Muscle of back (tissue), 13 donors: ENCODE measurements at places on chromosomes 2 and 18.

- DNase-seq = peak; percentile 37
These were observed 200.4 kb downstream of the MEMO1 start for GRCh38 chr2:31810200-31810917.

- DNase-seq = no peak
These were observed 198.1 kb downstream of the MCFD2 start for GRCh38 chr2:46717344-46718121.

GRCh38 chr18:72207280-72207679 is 336.9 kb downstream of the CBLN2 start:
- no peak for DNase-seq

- DNase-seq = no peak
These were observed 330.0 kb downstream of the ETAA1 start for GRCh38 chr2:67727131-67727530.

GRCh38 chr2:68363721-68364120 is 1.4 kb upstream of the PLEK start:
- no peak for DNase-seq

GRCh38 chr18:36297417-36298125 is at the start of gene FHOD3:
Gene FHOD3, plus strand, starts transcription at chr18:36297713. Its CDS starts 123 bp downstream, at chr18:36297836.
- DNase-seq = peak; percentile 61

DNA sequence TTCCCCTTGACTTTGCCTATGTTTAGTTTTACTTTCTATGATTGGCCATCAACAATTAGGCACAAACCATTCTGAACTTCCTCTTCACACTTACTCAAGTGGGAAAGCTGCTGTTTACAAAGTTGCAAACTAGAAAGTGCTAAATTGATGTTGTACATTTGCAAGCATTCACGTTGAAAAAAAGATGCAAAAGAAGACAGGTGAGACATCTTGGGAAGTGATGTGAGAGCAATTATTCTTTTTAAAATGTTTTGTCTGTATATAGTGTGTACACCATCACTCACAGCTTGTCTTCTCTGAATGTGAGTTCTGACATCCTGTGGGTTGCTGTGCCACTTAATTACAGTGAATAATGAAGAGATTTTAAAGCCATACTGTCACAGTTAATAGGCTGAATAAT is 874.1 kb upstream of the LRATD1 start:
- DNase-seq = no peak

GRCh38 chr2:105721991-105722511 is 22.7 kb upstream of the NCK2 start:
- no peak for DNase-seq

DNA sequence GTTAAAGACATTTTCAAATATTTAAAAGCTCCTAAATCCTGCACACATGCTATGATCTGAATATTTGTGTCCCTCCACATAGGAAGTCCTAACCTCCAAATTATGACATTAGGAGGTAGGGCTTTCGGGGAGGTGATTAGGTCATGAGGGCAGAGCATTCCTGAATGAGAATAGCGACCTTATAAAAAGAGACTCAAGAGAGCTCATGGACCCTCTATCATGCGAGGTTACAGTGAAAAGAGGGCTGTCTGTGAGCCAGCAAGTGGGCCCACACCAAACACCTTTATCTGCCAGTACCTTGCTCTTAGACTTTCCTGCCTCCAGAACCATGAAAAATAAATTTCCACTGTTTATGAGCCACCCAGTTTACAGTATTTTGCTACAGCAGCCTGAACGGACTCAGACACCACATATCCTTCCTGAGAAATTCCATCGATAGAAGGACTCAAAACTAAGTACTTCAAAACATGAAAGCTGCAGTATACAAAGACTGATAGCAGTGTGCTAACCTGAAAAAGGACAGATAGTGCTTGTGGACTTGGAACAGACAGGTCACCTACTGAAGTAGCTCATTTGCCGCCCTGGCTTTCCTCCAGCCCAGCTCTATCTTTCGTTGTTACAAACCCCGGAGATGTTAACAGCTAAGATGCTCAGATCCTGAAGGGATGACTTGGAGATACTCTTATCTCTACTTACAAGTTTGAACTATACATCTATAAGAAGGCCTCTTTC is 13.8 kb downstream of the FAM210A start:
- no peak for DNase-seq

DNA sequence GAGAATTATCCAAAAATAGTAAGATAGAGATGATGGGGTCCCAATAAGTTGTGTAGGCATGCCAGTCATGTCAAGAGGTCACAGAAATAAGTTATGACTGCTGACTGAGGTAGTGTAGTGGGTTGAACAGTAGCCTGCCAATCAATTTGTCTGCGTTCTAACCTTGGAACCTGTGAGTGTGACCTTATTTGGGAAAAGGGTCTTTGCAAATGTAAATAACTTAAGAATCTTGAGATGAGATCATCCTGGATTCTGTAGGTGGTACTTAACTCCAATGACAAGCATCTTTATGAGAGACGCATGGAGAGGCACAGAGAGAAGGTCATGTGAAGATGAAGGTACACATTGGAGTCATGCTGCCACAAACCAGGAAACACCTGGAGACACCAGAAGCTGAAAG is 31.0 kb downstream of the ACVR1 start:
- DNase-seq = no peak

GRCh38 chr2:206804326-206804725 is 38.9 kb downstream of the FASTKD2 start:
- no peak for DNase-seq

DNA sequence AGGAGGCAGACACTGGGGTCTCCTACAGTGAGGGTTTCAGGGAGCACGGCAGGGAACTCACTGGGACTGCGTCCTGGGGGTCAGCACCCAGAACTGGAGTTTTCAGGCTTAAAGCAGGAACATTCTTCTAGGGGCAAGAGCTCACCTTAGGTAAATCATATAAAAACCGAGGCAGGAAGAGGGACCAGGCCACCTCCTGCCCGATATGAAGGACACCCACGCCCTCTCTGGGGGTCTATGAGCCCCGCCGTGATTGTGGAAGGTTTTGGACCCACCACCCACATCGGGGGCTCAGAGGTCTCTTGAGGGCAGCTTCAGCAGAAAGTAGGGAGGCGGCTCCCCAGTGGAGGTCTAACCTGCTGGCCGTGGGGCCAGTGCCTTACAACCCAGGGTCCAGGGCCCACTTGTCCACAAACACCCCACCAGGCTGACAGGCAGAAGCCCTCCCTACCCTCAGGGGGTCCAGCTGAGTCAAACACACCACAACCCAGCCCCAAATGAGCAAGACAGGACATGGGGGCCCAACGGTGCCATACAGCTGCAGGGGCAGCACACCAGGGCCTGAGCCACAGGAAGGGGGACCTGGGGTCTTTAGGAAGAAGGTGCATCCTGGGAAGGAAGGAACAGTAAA is 25.3 kb downstream of the CROCC2 start:
- no peak for DNase-seq

DNA sequence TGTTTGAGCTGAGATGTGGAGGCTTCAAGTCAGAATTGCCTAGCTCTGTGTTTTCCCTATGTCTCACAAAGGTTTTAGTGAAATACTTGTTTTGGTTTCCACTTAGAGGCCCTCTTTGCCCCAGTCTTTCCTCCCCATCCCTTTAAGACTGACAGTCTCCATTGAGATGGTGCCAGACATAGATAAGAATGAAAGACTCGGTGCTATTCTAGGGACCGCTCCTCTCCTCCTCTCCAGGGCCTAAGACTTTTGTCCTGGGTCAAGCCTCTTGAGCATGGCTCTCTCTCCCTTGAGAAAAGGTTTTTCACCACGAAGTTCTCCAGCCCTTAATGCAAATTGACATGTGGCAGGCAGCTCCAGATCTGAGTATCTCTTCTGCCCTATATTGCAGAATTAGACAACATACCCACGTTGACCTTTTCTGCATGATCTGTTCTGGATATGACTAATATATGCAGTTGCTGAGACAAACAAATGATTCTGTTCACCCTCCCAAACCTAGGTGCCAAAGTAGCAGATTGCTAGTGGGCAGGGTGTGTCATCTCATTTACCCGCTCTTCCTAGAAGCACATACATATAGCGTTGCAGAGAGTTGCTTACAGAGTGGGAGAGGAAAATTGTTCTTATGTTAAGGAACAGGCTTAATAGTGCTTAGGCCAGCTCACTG is 47.5 kb upstream of the ACSL3 start:
- DNase-seq = no peak

GRCh38 chr2:65343386-65343785 is 89.0 kb downstream of the SPRED2 start:
- no peak for DNase-seq

- no peak for DNase-seq
These were observed 122.6 kb upstream of the OTX1 start for GRCh38 chr2:62928015-62928414.

DNA sequence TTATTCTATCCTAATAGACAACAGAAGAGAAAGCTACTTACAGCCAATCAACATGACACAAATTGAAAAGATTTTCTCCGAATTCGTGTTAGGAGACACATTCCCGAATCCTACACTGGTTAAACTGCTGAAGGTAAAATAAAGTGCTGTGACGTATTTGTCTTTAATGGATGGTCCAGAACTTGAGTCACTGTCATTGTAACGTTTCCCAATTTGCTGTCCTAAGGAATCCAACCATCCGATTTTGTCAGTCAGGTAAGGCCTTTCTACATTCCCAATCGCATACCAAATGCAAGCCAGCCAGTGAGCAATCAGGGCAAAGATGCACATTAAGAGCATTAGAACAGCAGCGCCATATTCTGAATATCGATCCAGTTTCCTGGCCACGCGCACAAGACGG is 91.2 kb downstream of the GCA start:
- DNase-seq = no peak

- DNase-seq = no peak
These were observed 21.2 kb downstream of the CNTNAP5 start for GRCh38 chr2:124046332-124046731.

- no peak for DNase-seq
These were observed 38.3 kb upstream of the ATP6V1B1 start for GRCh38 chr2:70897203-70897976.

DNA sequence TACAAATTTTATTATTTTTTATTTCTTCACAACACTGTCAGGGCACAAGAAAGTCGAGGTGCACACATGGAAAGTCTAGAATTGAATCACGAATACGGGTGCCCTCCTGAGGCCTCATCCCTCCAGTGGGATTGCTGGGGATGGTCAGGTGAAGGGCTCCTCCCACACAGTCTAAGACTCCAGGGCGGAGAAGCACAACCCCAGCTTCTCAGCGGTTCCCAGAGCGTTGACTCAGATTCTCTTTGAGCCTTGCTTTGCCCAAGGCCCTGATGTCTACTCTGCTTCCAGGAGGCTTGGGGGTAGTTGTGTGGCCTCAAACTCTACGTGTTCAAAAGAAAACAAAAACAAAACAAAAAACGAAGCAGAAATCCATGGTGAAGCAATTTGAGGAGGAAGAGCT is 108.4 kb downstream of the LYPD6B start:
- DNase-seq = no peak

- peak; percentile 30 for DNase-seq
These were observed 157.8 kb downstream of the CYRIA start for GRCh38 chr2:16507655-16508489.

DNA sequence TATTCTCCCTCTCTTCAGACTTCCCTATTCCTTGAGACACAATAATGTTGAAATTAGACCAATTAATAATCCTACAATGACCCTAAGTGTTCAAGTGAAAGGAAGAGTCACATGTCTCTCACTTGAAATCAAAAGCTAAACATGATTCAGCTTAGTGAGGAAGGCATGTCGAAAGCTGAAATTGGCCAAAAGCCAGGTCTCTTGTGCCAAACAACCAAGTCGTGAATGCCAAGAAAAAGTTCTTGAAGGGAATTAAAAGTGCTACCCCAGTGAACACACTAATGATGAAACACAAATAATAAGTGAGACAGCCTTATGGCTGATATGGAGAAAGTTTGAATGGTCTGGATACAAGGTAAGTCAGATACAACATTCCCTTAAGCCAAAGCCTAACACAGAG is 115.4 kb downstream of the PXDN start:
- DNase-seq = no peak

DNA sequence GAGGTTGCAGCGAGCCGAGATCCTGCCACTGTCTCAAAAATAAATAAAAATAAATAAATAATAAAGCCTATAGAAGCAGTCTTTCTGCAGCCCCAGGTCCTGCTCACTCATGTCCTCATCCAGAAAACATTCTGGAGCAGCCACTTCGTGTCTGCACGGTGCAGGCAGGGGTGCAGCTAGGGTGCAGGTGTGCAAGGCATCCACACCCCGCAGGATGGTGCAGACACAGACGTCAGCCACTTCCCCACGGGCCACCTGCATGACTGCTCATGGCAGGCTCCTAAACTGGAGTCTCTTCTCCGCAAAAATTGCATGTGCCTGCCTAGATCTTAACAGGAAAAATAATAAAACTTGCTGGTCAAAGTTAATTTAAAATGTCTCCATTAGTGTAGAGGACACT is 80.2 kb upstream of the SNTG2 start:
- no peak for DNase-seq

GRCh38 chr2:127330753-127331152 is 36.8 kb upstream of the ERCC3 start:
- no peak for DNase-seq

- DNase-seq = no peak
These were observed 84.2 kb upstream of the PIK3C3 start for GRCh38 chr18:41870817-41871216.

GRCh38 chr2:120593921-120594686 is 141.6 kb upstream of the GLI2 start:
- DNase-seq = no peak

- no peak for DNase-seq
These were observed 164.6 kb upstream of the TRIB2 start for GRCh38 chr2:12552092-12552491.

GRCh38 chr2:85998071-85998991 is 107.4 kb downstream of the POLR1A start:
- peak; percentile 85 for DNase-seq
